Tibial artery (tissue), 4 donors: ENCODE measurements at places on chromosomes 7 and 10.

DNA sequence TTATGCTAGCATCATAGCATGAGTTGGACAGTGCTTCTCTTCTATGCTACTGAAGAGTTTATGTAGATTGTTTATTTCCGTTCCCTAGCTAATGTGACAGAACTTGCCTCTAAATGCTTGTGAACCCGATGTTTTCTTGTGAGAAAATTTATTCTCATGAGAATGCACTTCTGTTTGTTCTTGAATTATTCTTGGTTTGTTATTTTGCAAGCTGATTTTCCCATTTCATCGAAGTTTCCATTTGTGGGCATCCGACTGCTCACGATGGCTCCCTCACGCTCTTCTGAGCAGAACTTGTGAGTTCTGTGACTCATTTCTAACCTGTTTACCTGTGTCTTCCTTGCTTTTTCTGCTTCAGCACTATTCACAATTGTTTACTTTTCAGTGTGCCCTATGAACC lies 59.9 kb downstream of the WDFY4 start:
- no peaks in the 10 kb centered on the region for H3K4me1 ChIP-seq
- no peaks in the 10 kb centered on the region for H3K36me3 ChIP-seq
- H3K27ac ChIP-seq = no peak overlapping the region
- no peak overlapping the region for H3K4me3 ChIP-seq

- H3K27me3 ChIP-seq = no peaks in the 10 kb centered on the region
- no peaks in the 10 kb centered on the region for H3K36me3 ChIP-seq
- peaks cover 31% of the 10 kb centered on the region for H3K4me1 ChIP-seq
- DNase-seq = peak; percentile 69
These were observed 2.5 kb downstream of the ENTPD1 start for GRCh38 chr10:95758351-95759025.

- H3K36me3 ChIP-seq = peaks cover 6% of the 10 kb centered on the region
- no peak overlapping the region for H3K4me3 ChIP-seq
- H3K4me1 ChIP-seq = peaks cover 8% of the 10 kb centered on the region
- no peaks in the 10 kb centered on the region for H3K27me3 ChIP-seq
- DNase-seq = no peak
- H3K27ac ChIP-seq = peak overlapping the region; percentile 53
These were observed 137.2 kb downstream of the NOC3L start for GRCh38 chr10:94225589-94225988.

- H3K4me3 ChIP-seq = peak overlapping the region; percentile 15
- H3K4me1 ChIP-seq = peaks cover 4% of the 10 kb centered on the region
- no peaks in the 10 kb centered on the region for H3K27me3 ChIP-seq
- peak overlapping the region; percentile 48 for H3K27ac ChIP-seq
These were observed 75.7 kb downstream of the LYZL2 start for GRCh38 chr10:30553626-30554439.

DNA sequence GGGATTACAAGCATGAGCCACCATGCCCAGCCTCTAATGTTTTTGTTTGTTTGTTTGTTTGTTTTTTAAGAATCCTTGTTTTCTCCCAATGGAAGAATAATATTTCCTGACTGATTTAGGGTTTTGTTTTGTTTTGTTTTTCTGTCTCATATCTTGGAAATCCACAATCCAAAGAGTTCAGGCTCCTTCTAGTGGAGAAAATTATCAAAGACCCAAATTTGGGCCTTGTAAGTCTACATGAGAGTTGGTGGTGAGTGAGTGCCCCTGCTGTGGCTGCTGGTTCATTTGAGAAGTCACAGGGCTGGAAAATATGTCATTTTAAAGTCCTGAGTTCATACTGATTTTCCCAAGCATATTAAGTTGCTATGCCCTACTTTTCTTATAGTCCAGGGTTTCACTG lies 33.5 kb upstream of the KLHL7 start:
- H3K36me3 ChIP-seq = no peaks in the 10 kb centered on the region
- no peak overlapping the region for H3K27ac ChIP-seq
- no peaks in the 10 kb centered on the region for H3K27me3 ChIP-seq
- H3K4me3 ChIP-seq = no peak overlapping the region
- no peak for DNase-seq
- peaks cover 14% of the 10 kb centered on the region for H3K4me1 ChIP-seq

DNA sequence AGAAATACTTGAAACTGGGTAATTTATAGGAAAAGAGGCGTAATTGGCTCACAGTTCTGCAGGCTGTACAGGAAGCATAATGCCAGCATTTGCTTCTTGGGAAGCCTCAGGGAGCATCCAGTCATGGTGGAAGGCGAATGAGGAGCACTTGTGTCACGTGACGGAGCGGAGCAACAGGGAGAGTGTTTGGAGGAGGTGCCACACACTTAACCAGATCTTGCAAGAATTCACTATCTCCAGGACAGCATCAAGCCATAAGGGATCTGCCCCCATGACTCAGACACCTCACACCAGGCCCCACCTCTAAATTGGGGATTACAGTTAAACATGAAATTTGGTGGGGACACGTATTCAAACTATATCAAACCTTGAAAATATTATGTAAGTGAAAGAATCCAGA lies 89.3 kb downstream of the WIPF3 start:
- no peak overlapping the region for H3K4me3 ChIP-seq
- no peaks in the 10 kb centered on the region for H3K27me3 ChIP-seq
- H3K4me1 ChIP-seq = no peaks in the 10 kb centered on the region
- no peak for DNase-seq
- peaks cover 21% of the 10 kb centered on the region for H3K36me3 ChIP-seq

GRCh38 chr10:74882427-74882826 lies 56.0 kb downstream of the KAT6B start:
- H3K4me1 ChIP-seq = peaks cover 29% of the 10 kb centered on the region
- no peak overlapping the region for H3K27ac ChIP-seq
- no peak overlapping the region for H3K4me3 ChIP-seq
- H3K27me3 ChIP-seq = no peaks in the 10 kb centered on the region
- no peak for DNase-seq

- no peak overlapping the region for H3K4me3 ChIP-seq
- H3K27ac ChIP-seq = no peak overlapping the region
- DNase-seq = no peak
- H3K4me1 ChIP-seq = no peaks in the 10 kb centered on the region
- no peaks in the 10 kb centered on the region for H3K27me3 ChIP-seq
These were observed 84.9 kb upstream of the PPP1R17 start for GRCh38 chr7:31602041-31602625.

GRCh38 chr10:73493781-73494180 lies 2.0 kb downstream of the PPP3CB start:
- no peaks in the 10 kb centered on the region for H3K27me3 ChIP-seq
- no peak overlapping the region for H3K27ac ChIP-seq
- no peak for DNase-seq
- H3K4me1 ChIP-seq = peaks cover 24% of the 10 kb centered on the region
- H3K4me3 ChIP-seq = peak overlapping the region; percentile 98
- H3K36me3 ChIP-seq = peaks cover 8% of the 10 kb centered on the region

- no peaks in the 10 kb centered on the region for H3K27me3 ChIP-seq
- peak; percentile 47 for DNase-seq
- H3K36me3 ChIP-seq = no peaks in the 10 kb centered on the region
- H3K4me3 ChIP-seq = peak overlapping the region; percentile 34
- peak overlapping the region; percentile 89 for H3K27ac ChIP-seq
- H3K4me1 ChIP-seq = peaks cover 61% of the 10 kb centered on the region
These were observed 85.4 kb upstream of the PDGFA start for GRCh38 chr7:604884-605531.

DNA sequence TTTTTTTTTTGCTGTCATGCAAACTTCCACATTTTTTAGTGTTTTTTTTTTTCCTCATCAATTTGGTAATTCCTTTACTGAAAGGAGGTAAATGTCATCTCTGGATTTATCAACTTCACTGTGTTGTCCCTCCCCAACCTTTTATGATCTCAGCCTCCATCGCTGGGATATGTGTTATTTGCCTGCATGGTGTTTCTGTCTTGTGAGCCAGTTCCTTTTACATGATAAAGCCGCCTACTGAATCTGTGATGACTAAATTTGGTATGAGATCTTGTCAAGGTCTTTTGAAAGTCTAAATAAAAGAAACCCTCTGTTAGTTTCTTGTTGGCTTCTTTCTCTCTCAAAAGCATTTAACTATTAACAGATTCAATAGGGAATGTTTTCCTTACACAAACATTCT lies 39.3 kb downstream of the TAS2R41 start:
- H3K27me3 ChIP-seq = no peaks in the 10 kb centered on the region
- no peak overlapping the region for H3K27ac ChIP-seq
- no peak for DNase-seq
- no peaks in the 10 kb centered on the region for H3K4me1 ChIP-seq
- no peak overlapping the region for H3K4me3 ChIP-seq

GRCh38 chr7:131370523-131370968 lies 42.9 kb downstream of the MKLN1 start:
- H3K4me1 ChIP-seq = peaks cover 72% of the 10 kb centered on the region
- H3K27me3 ChIP-seq = no peaks in the 10 kb centered on the region
- no peak for DNase-seq
- no peak overlapping the region for H3K4me3 ChIP-seq
- no peak overlapping the region for H3K27ac ChIP-seq
- no peaks in the 10 kb centered on the region for H3K36me3 ChIP-seq

DNA sequence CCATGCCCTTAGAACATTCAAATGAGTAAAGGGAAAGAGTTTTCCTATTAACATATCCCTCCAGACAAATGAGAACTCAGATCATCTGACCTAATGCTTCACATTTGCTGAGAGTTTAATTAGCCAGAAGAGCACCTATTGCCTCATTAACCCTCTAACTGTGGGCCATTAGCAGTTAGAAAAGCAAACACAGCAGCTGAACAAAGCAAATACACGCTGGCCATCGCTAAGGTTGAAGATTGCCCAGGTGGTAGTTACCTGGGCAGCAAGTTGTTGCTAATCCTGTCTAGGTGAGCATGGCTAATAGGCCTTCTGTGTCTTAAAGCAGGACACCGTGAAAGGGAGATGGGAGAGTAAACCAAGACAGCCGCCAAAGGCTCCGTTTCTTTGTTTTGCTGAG lies 49.9 kb upstream of the UCN3 start:
- DNase-seq = no peak
- no peaks in the 10 kb centered on the region for H3K36me3 ChIP-seq
- no peaks in the 10 kb centered on the region for H3K27me3 ChIP-seq
- H3K4me1 ChIP-seq = no peaks in the 10 kb centered on the region
- no peak overlapping the region for H3K4me3 ChIP-seq
- H3K27ac ChIP-seq = no peak overlapping the region

- H3K27ac ChIP-seq = peak overlapping the region; percentile 88
- no peaks in the 10 kb centered on the region for H3K4me1 ChIP-seq
- peaks cover 12% of the 10 kb centered on the region for H3K36me3 ChIP-seq
- H3K4me3 ChIP-seq = no peak overlapping the region
- DNase-seq = no peak
These were observed 2.0 kb upstream of the PPP1R3C start for GRCh38 chr10:91634898-91635297.

DNA sequence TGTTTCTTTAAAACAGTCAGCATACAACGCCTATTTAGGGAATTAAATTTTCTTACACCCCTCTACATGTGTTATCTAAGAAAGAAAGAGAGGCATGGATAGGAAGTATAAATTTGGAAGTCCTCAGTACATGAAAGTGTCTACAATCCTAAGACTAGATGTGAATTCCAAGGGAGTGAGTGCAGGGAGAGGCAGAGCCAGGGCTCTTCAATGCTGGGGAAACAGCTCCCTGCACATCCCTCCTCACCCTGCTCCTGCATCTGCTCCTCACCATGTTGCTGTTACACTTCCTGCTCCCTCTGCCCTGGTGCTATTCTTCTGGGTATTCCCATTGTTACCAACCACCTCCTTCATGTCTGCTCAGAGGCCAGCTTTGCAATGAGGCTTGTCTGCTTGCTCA lies 229.1 kb upstream of the AKR1E2 start:
- DNase-seq = no peak
- H3K27ac ChIP-seq = no peak overlapping the region
- H3K36me3 ChIP-seq = no peaks in the 10 kb centered on the region
- no peak overlapping the region for H3K4me3 ChIP-seq
- no peaks in the 10 kb centered on the region for H3K27me3 ChIP-seq
- no peaks in the 10 kb centered on the region for H3K4me1 ChIP-seq

DNA sequence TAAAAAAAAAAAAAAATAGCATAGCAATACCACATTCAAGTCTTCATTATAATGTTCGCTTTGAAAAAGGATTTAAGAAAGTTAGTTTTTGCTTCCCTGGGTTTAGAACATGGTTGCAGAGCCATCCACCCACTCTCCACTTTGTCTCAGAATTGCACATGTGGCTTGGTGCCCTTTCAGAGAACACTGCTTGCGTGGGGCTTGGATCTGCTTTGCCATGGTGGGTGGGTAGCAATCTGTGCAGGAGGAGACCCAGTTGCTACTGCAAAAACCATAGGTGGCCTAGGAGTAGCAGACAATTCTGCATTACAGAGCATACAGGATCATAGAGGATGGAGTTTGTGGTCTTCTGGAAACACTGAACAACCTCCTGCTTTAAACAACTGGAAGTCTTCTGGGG lies 421.4 kb upstream of the CELF2 start:
- H3K27me3 ChIP-seq = no peaks in the 10 kb centered on the region
- no peak for DNase-seq
- H3K4me1 ChIP-seq = no peaks in the 10 kb centered on the region
- no peaks in the 10 kb centered on the region for H3K36me3 ChIP-seq
- H3K4me3 ChIP-seq = no peak overlapping the region

DNA sequence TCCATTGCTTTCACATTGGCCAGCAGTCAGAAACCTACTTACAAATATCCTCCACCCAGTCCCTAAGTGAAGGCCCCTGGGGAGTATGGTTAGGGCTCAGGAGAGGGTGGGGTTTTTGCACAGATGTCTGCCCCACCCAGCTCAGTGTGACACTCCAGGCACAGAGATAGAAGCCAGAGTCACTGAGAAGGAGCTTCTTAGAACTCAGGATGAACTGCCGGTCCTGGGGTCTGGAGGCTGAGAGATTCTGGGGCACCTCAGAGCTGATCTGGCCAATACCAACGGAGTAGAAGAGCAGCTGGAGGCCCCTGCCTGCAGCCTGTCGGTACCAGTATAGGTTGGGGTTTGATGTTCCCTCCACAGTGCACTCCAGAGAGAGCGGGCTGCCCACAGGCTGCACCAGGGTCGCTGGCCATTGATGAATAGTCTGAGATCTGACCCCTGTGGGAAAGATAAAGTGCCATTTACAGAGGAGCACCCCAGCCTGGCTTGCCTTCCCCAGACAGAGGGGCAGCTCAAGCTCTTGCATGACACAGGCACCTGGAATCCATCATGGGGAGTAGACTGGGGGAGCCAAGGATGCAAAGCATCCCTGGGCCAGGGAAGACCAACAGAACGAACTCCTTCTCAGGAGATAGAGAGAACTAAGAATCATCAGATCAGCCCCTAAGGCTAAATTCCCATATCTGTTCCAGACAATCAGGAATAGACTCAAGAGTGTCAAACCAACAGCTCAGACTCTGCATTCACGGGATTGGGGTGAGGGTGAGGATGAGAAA lies 41.9 kb downstream of the PRSS2 start:
- no peaks in the 10 kb centered on the region for H3K36me3 ChIP-seq
- DNase-seq = no peak
- H3K27me3 ChIP-seq = no peaks in the 10 kb centered on the region
- H3K4me3 ChIP-seq = no peak overlapping the region
- no peak overlapping the region for H3K27ac ChIP-seq
- H3K4me1 ChIP-seq = no peaks in the 10 kb centered on the region
